ENCODE measurements at places on chromosomes 2 and 18.
A peak's percentile ranks its signal among the peaks of the same experiment; 100 is the strongest.

- no peak overlapping the region for H3K4me3 ChIP-seq
- H3K27me3 ChIP-seq, result no peaks in the 10 kb centered on the region
- H3K27ac ChIP-seq, result no peak overlapping the region
- DNase-seq, result no peak
- no peaks in the 10 kb centered on the region for H3K36me3 ChIP-seq
- peaks cover 10% of the 10 kb centered on the region for H3K4me1 ChIP-seq
Measured at GRCh38 chr2:127392133-127392827, 4.5 kb upstream of the MAP3K2 start.

DNA sequence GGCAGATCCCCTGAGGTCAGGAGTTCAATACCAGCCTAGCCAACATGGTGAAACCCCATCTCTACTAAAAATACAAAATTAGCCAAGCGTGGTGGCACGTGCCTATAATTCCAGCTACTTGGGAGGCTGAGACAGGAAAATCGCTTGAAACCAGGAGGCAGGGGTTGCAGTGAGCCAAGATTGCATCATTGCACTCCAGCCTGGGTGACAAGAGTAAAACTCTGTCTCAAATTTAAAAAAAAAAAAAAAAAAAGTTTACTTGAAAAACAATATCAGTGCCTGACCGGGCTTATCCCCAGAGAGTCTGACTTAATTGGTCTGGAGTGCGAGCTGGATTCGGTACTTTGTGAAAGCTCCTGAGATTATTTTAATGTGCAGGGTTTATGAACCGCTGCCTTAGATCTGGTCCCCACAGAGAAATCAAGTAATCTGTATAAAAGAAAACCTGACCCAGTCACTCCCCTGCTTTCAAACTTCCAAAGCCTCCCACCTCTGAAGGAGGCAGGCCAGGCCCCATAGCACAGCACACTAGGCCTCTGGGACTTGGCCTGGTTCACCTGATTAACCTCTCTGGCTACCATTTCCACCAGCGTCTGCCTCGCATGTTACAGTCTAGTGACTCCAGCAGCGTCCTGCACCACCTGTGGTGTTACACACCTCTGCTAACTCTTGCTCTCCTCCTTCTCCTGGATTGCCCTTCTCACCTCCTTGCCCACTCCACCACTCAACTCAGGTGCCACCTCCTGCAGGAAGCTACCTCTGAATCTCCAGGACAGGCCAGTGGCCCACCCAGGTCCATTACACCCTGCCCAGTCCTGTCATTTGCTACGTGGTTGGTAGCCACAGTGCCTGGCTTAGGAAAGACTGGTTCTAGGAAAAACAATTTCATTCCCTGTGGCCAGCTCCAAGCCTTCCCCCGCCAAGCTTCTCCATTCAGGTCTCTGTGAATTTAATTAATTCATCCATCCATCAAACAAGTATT is 114.3 kb upstream of the PPP1CB start:
- H3K36me3 ChIP-seq, result no peaks in the 10 kb centered on the region
- H3K4me1 ChIP-seq, result peaks cover 85% of the 10 kb centered on the region
- H3K27ac ChIP-seq, result peak overlapping the region; percentile 92

- no peaks in the 10 kb centered on the region for H3K36me3 ChIP-seq
- no peak overlapping the region for H3K4me3 ChIP-seq
- H3K4me1 ChIP-seq, result peaks cover 50% of the 10 kb centered on the region
Measured at GRCh38 chr18:2903006-2903405, 56.2 kb downstream of the EMILIN2 start.

DNA sequence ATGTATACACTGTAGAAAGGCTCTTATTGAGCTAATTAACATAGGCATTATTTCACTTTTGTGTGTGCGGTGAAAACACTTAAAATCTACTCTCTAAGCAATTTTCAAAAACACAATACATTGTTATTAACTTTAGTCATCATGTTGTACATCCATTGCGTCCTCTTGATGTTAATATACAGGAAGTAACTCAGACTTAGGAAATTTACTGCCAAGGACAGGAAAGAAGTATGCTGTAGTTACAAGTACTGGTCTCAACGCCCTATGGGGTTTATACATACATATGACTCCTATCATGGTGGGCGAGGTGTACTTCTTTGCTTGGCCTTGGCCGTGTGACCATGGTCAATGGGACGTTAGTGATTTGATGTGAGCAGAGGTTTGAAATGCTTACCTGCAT is 15.5 kb downstream of the SCTR start:
- no peaks in the 10 kb centered on the region for H3K4me1 ChIP-seq
- no peak for DNase-seq
- H3K27ac ChIP-seq, result no peak overlapping the region
- H3K36me3 ChIP-seq, result no peaks in the 10 kb centered on the region
- H3K27me3 ChIP-seq, result no peaks in the 10 kb centered on the region

DNA sequence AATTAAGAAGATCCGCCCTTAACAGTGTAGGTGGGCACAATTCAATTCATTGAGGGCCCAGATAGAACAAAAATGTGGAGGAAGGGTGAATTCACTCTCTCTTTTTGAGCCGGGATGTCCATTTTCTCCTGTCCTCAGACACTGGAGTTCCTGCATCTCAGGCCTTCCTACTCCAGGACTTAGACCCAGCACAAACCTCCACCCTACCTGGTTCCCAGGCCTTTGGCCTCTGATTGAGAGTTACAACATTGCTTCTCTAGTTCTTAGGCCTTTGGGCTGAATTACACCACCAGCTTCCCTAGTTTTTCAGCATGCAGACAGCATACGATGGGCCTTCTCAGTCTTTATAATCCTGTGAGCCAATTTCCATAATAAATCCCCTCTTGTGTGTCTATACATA is 87.8 kb upstream of the TMEM17 start:
- H3K27me3 ChIP-seq, result no peaks in the 10 kb centered on the region
- H3K4me3 ChIP-seq, result no peak overlapping the region
- DNase-seq, result no peak
- no peak overlapping the region for H3K27ac ChIP-seq

GRCh38 chr2:228801451-228801850 is 469.6 kb downstream of the PID1 start:
- no peak for DNase-seq
- no peaks in the 10 kb centered on the region for H3K27me3 ChIP-seq
- H3K4me3 ChIP-seq, result no peak overlapping the region
- no peaks in the 10 kb centered on the region for H3K4me1 ChIP-seq
- no peaks in the 10 kb centered on the region for H3K36me3 ChIP-seq
- no peak overlapping the region for H3K27ac ChIP-seq

DNA sequence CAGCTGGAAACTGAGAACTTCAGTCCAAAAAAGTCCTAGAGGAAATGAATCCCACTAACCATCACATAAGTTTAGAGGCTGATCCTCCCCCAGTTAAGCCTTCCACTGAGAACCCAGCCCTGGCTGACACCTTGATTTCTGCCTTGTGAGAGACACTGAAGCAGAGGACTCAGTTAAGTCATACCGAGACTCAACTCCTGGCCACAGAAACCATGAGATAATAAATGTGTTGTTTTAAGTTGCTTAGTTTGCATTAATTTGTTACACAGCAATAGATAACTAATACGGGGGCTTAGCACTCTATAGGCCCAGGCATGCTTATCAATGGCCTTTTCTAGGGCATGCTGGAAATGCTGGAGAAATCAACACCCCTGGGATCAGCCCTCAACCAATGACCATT is 3.4 kb upstream of the ADD2 start:
- peaks cover 15% of the 10 kb centered on the region for H3K27me3 ChIP-seq
- no peak overlapping the region for H3K4me3 ChIP-seq
- no peak for DNase-seq
- no peaks in the 10 kb centered on the region for H3K36me3 ChIP-seq

- no peaks in the 10 kb centered on the region for H3K27me3 ChIP-seq
- DNase-seq, result no peak
- peaks cover 36% of the 10 kb centered on the region for H3K4me1 ChIP-seq
- peak overlapping the region; percentile 99 for H3K27ac ChIP-seq
Measured at GRCh38 chr2:60880643-60881046, 729 bp upstream of the REL start.

GRCh38 chr2:237865623-237866041 is 6.2 kb downstream of the RAMP1 start:
- H3K4me1 ChIP-seq, result peaks cover 97% of the 10 kb centered on the region
- no peaks in the 10 kb centered on the region for H3K36me3 ChIP-seq
- H3K27me3 ChIP-seq, result no peaks in the 10 kb centered on the region
- H3K27ac ChIP-seq, result peak overlapping the region; percentile 89

- H3K27ac ChIP-seq, result peak overlapping the region; percentile 35
- H3K4me1 ChIP-seq, result peaks cover 6% of the 10 kb centered on the region
- H3K36me3 ChIP-seq, result no peaks in the 10 kb centered on the region
Measured at GRCh38 chr2:238929242-238930081, 81.6 kb downstream of the TWIST2 start.

DNA sequence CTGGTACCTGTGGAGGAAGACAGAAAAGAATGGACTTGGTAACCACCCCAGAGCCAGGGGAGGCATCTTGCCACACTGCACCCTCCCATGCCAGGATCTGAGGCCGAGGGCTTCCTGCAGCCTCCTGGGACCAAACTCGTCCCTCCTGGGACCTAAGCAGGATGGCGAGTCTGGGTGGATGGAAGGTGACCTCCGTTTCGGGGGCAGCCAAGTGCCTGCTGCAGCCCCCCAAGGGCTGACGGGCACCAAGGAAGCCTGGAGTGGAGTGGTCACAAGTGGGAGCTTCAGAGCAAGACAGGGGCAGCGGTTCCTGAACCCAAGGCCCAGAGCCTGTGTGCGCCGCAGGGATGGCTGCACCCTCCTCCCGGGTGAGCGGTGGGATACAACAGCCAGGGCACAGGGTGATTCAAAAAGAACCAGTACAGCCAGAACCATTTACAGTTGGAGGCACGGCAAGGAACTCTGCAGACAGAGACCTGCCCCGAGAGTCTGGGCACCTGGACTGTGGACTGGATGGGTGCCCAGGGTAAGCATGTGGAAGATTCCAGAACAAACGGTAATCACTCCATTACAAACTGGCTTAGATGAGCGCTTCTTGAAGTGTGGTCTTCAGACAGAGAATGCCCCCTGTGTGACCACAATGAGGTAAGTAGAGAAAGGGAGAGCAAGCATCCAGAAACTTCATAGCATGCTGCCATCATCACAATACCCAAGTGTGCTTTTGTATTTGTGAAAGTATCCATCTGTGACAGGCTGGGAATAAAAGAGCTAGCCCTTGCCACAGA is 12.1 kb downstream of the HS1BP3 start:
- H3K4me1 ChIP-seq, result peaks cover 95% of the 10 kb centered on the region
- H3K27ac ChIP-seq, result peak overlapping the region; percentile 98
- H3K27me3 ChIP-seq, result no peaks in the 10 kb centered on the region
- DNase-seq, result no peak
- no peak overlapping the region for H3K4me3 ChIP-seq

DNA sequence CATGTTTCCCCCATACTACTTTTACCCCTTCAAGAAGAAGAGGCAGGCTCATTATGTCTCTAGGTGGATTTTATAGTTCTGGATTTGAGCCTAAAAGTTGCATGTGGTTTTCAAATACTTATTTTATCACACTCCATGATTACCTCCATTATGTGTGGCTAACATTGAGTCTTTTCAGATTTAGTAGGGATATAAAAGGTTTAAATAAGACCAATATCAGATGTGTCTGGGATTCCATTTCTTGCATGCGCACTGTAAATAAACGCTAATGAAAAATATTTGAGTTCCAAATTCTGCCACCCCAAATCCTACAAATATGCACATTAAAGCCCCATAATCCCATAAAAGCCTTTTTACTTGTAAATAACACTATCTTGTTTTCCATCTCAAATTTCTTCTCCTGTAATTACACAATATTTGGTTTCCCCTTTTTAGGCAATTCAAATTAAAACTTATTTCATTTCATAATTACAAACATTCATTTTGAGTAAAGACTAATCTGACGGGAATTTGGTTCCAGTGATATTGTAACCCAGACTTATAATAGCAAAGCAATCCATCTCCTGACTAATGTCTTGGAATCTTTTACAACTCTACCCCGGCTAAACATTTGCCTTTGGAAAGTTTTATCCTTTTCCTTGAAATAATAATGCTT is 600.0 kb downstream of the SLC4A3 start:
- H3K36me3 ChIP-seq, result no peaks in the 10 kb centered on the region
- H3K27me3 ChIP-seq, result no peaks in the 10 kb centered on the region
- no peak overlapping the region for H3K27ac ChIP-seq
- no peak for DNase-seq
- H3K4me3 ChIP-seq, result no peak overlapping the region
- no peaks in the 10 kb centered on the region for H3K4me1 ChIP-seq

GRCh38 chr2:2466534-2466933 is 135.5 kb upstream of the MYT1L start:
- H3K27me3 ChIP-seq, result no peaks in the 10 kb centered on the region
- no peak for DNase-seq
- H3K4me3 ChIP-seq, result no peak overlapping the region
- H3K27ac ChIP-seq, result no peak overlapping the region

DNA sequence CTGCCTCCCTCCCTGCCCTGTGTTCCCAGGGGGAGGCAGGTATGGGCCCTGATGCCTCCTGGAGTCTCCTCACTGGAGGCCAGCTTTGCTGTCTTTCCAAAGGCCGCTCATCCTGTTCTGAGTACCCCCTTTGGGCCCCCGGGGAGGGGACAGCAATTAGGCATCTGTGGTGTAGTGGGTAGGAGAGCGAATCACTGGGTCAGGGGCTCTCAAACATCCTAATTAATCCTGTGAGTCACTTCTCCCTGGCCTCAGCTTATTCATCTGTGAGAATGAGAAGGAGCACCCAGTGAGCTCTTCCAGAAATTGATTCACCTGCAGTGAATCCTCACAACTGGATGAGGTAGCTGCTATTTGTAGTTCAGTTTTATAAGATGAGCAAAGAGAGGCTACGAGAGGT is 16.4 kb downstream of the TET3 start:
- DNase-seq, result no peak
- H3K27ac ChIP-seq, result no peak overlapping the region
- no peaks in the 10 kb centered on the region for H3K27me3 ChIP-seq
- no peaks in the 10 kb centered on the region for H3K36me3 ChIP-seq

- H3K4me1 ChIP-seq, result no peaks in the 10 kb centered on the region
- H3K36me3 ChIP-seq, result no peaks in the 10 kb centered on the region
- no peak for DNase-seq
- H3K4me3 ChIP-seq, result no peak overlapping the region
Measured at GRCh38 chr2:240874715-240875227, 6.1 kb downstream of the AGXT start.

DNA sequence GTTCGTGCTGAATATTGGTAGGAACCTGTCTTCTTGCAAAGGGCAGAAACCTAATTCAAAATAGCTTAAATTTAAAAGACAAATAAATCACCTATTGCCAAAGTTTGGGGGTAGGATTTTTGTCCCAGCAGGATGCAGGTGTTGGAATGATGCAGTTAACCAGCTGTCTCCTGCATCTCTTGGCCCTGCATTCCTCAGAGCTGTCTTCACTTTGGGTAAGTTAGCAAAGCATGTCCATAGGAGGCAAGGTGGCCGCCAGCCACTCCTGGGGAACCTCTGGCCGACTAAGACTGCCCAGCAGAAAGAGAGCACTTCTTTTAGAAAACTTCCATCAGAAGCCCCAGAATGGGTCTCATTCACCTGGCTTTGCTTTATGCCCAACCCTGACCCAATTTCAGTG is 20.5 kb upstream of the NYAP2 start:
- no peak for DNase-seq
- H3K27me3 ChIP-seq, result no peaks in the 10 kb centered on the region
- H3K27ac ChIP-seq, result no peak overlapping the region

GRCh38 chr18:2313332-2313731 is 258.0 kb downstream of the METTL4 start:
- H3K36me3 ChIP-seq, result no peaks in the 10 kb centered on the region
- no peaks in the 10 kb centered on the region for H3K4me1 ChIP-seq
- H3K4me3 ChIP-seq, result no peak overlapping the region
- DNase-seq, result no peak
- H3K27ac ChIP-seq, result no peak overlapping the region
- H3K27me3 ChIP-seq, result no peaks in the 10 kb centered on the region

All from esophagus muscularis mucosa (tissue), 4 donors.